ENCODE measurements at places on chromosomes 11 and 22.

GRCh38 chr11:122976734-122977469, 4.7 kb downstream of the BSX start:
- no peak for DNase-seq

DNA sequence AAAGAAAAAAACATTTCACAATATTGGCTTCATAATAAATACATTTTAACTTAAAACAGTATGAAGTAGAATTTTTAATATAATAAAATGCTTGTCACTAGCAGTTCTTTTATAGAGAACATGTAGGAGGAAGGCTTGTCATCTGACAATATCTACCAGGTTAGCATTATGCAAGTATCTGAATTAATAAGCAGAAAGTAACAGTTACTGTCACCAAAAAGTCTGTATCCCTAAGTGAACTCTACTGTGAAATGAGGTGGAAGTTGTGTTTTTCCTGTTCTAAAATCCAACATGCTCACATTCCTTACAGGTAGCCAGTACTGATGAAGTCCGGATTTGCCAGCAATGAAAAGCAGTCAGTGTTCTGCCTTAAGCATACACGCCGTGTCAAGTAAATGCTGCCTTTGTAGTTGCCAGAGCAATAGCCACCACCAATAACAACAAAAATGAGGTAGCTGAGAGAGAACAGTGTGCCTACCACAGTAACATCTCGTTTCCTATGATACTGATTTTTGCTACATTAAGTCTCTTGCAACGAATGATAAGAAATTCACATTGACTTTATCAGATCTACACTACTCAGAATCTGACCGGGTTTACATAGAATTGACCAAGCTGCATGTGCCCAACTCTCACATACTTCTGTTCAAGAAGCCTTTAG, 95.5 kb downstream of the SIK3 start:
- DNase-seq, result no peak

- peak; percentile 89 for DNase-seq
These were observed 28.5 kb upstream of the SMIM38 start for GRCh38 chr11:69127081-69127850.

DNA sequence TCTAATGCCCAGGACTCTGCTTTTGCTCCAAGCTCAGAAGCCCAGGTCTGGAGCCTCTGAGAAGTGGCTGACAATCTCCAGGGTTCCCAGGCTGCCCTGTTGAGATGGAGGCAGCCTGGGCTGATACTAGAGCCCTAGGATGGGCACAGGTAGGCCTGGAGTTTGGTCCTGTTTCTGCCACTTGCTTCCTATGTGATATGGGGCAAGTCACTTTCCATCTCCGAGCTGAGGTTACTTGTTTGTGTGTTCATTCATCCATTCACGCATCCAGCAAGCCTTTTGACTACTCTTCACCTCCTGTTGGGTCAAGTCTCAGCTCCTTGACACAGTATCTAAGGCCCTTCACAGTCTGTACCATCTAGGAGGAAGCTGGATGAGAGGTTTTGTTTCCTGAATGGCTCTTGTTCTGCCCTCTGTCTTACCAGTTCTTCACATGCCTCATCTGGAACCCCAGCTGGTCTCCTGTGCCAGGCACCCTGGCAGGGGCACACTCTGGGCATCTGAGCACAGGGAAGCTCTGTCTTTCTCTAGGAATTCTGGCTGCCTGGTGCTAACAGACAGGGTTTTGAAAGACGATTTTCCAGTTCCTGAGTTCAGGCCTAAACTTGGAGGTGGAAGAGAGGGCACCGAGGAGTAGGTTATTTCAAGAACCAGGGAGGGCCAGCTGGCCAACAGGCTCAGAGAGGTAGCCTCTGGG, 53.2 kb upstream of the AMPD3 start:
- no peak for DNase-seq

DNA sequence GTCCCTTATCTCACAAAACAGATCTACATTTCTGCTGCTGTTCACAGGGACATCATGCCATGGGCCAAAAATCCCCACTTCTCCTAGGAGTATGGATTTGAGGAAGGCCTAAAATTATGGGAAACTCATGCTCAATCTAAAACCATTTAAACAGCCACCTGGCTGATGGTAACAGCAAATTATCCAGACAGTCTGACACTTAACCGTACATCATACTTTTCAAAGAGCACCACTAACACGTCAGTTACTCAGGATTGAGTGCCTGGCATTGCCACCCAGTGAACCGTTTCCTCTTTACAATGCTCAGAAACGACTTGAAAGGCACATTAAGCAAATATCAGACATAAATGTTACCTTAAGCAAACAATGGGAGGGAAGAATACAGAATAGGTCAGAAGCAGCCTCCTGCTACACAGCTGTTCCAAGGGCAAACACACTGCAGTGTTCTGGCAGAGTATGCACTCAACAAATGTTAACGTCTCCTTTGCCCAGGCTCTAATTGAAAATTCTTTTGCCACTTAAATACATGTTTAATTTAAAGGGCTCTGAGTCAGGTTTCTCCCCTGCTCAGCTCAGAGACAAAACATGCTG, 18.8 kb upstream of the SLC36A4 start:
- DNase-seq, result no peak

- no peak for DNase-seq
These were observed 51.6 kb upstream of the SYN3 start for GRCh38 chr22:33109514-33110430.

Data from lung (tissue), 17 donors.